ENCODE measurements at places on chromosomes 6 and 20.

DNA sequence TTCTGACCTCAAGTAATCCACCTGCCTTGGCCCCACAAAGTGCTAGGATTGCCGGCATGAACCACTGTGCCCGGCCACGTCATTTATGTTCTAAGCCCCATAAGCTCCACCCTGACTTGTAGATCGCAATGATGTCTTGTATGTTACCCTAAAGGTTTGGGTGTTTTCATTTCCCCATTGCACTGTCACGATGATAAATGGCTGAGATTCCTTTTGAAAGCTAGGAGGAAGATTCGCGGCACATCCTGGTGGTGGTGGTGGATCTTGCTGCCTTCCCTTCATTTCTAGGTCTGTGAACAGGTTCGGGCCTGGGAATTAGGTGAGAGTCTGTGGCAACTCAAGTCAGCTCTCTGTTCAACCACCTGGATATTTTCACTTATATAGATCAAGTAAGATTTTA, 28.3 kb downstream of the MUC22 start:
- DNase-seq = no peak

GRCh38 chr6:40642837-40643236, 55.7 kb upstream of the LRFN2 start:
- no peak for DNase-seq

DNA sequence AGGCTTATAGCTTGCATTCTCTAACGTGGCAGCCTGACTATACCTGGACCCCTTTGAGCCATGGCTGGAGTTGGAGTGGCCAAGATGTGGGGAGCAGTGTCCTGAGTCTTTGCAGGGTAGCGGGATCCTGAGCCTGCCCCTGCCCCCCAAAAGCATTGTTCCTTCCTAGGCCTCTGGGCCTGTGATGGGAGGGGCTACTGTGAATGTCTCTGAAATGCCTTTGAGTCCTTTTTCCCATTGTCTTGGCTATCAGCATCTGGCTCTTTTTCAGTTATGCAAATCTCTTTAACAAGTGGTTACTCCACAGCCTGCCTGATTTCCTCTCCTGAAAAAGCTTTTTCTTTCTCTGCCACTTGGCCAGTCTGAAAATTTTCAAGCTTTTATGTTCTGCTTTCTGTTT, 17.0 kb upstream of the PRL start:
- no peak for DNase-seq

- no peak for DNase-seq
These were observed 21.7 kb downstream of the TBC1D20 start for GRCh38 chr20:440636-441035.

DNA sequence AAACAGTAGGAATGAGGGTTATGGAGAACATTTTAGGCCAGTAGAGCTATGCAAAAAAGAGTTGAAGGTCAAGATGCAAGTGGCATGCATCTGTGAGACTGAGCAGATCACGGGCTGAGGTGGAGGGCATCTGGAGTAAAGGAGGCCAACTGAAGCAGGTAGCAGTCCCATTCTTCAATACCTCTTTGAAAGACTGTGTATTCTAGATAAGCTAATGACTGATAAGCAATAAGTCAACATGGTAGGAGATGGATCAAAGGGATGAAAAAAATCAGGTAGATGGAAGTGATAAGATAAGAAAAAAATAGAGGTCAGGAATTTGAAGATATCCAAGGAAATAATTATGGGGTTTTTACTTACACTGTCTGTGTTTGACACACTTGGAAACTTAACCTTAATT, 55.6 kb downstream of the ARMC2 start:
- no peak for DNase-seq

DNA sequence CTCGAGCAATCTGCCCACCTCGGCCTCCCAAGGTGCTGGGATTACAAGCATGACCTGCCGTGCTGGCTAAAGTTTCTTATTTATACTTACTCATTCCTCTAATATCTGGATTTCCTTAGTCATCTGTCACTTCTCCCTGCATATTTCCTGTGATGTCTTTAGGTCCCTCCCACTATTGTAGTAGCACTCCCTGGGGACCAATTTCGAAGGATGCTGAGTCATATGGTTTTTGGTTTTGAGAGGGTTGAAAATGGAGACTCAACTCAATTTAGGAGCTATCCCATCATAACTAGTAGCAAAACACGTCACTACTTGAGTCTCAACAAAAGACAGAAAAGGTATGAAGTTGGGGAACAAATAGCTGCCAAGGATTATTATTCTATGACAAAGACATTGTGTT, 20.2 kb downstream of the MCUR1 start:
- DNase-seq = no peak

DNA sequence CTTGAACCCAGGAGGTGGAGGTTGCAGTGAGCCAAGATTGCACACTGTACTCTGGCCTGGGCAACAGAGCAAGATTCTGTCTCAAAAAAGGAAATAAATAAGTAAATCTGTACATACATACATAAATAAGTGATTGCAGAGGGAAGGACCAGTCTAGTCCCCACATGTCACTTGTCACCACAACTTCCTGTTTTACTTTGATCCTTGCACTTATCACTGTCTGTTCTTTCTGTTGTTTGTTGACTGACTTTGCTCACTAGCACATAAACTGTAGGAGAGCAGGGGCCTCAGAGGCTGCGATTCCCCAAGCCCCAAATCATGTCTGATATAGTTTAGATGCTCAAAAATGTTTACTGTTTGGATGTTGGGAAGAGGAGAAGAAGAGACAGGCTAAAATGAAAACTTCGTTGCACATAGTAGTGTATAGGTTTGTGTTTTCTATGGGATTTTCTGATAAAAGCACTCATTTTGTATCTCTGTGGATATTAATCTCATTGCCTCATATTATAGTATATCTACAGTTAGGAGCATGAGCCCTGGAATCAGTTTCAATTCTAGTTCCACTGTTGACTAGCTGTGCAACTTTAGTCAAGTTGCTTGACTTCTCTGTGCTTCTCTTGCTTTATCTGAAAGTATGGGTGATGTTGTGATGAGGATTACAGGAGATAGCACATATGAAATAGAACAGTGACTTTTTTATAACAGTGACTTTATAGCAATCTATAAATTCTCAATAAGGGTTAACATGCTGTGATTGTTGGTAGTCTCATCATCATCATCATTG, 165.0 kb downstream of the TBC1D7 start:
- no peak for DNase-seq

- DNase-seq = no peak
These were observed 215.3 kb upstream of the SUPT3H start for GRCh38 chr6:45592991-45593390.

- no peak for DNase-seq
These were observed 48.7 kb downstream of the SLC35F1 start for GRCh38 chr6:117955684-117956256.

GRCh38 chr20:55701467-55701866, 303.9 kb downstream of the CBLN4 start:
- DNase-seq = no peak

DNA sequence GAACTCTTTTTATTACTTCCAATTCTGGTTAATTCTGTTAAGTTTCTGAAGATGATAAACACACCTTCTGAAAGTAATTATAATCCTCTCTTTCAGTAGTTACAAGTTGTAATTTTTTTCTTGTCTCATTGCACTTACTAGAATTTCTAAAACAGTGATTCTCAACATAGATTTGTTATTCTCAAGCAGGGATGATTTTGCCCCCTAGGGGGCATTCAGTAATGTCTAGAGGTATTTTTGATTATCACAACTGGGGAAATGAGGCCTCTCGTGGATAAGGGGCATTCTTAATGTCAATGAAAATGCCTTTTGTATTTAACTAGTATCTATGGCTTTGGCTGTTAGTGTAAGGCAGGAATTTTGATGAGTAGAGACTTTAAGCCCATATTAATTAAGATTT, 39.4 kb upstream of the MAFB start:
- DNase-seq = no peak

DNA sequence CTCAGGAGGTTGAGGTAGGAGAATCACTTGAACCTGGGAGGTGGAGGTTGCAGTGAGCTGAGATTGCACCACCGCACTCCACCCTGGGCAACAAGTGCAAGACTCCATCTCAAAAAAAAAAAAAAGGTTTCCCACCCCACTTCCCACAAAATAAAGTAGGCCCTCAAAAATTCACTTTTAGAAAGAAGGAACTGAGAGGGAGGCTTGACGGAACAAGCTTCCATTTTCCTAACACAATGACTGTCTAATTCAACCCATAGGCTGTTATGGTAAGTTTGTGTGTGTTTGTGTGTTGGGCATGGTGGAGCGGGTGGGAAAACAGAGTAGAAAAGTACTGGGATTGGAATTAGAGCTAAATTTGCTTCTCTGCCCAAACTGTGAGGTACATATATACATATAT, 98.4 kb upstream of the MAN1A1 start:
- DNase-seq = no peak

DNA sequence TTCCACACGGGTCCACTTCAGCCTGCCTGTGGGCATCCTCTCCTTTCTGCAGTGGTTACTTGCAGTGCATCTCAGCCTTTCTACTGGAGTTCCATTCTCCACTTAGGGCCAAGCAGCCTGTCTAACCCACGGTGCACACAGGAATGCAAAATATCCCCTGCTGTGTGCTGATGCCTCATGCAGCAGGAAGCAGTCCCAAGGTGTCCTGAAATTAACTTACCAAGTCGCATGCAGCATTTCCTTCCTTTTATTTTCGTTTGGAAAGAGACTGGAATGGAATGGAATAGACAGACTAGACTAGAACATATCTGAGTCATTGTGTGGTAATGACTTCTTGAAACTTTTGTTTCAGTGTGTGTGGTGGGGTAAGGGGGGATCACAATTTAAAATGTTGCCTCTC, 25.9 kb upstream of the FOXQ1 start:
- no peak for DNase-seq

DNA sequence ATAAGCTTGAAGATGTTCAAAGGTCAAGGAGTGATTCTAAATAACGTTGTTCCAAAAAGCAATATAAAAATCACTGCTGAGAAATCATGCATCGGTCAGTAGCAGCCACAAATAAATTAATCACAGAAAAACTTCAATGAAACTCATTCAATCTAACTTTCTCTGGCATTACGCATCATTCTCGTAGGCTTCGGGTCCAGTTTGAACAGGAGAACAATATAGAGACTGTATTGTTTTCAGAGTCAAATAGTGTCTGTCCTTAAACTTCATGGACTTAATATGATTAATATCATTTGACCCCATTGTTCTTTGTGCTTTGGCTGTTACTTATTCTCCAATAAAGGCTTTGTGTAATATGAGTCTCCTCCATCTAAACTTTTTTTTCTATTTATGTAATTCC, 200.4 kb downstream of the C6orf118 start:
- no peak for DNase-seq

GRCh38 chr6:21409231-21409630, 184.3 kb upstream of the SOX4 start:
- DNase-seq = no peak

DNA sequence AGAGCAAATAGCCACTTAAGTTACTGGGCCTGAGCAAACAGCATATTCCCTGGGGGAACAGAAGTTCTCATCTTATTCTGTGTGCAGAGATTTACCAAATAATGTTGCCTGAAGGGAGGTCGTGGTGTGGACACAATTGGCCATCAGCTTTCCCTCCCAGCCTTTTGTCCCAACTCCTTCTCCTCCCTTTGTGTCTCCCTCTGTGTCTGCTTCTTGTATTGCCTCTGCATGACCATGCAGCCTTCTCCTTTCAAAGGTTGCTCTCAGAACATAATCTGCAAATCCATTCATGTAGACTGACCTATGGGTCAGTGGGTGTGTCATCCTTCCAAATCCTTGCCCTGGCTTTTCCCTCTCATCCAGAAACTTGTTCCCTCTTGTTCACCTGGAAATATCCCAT, 150.3 kb upstream of the INSM1 start:
- no peak for DNase-seq

DNA sequence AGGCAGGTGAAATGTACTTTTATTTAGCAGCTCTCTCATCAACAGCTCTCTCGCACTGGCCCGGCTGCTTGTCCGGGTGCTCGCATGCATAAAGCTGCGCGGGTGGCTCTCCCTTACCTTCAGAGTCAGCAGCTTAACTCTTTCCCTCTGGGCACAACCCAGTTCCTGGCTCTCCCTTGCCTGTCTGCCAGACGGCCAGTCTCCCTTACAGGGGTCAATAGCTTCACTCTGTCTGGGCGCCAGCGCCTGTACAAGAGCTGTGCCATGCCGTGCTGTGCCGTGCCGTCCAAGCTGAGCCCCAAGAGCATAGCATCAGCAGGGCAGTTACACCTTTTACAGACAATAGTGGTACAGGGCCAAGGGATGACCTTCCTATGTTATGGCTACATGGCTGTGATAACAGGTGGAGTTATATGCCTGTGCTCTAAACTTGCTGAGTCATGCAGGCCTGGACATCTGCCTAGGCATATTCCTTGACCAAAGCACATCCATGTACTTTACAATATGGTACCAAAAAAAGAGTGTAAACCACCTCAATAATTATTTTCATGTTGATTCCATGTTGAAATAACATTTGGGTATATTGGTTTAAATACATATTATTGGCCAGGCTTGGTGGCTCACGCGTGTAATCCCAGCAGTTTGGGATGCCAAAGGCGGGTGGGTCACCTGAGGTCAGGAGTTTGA, 47.9 kb downstream of the BLTP3A start:
- DNase-seq = no peak

- no peak for DNase-seq
These were observed 2.0 kb upstream of the RAET1G start for GRCh38 chr6:149924933-149925252.

- DNase-seq = no peak
These were observed 91.9 kb downstream of the MYLK4 start for GRCh38 chr6:2658788-2659187.

Data from T47D (cell line).